Right cardiac atrium (tissue), 5 donors: ENCODE measurements at places on chromosomes 16 and 17. TPM values are rescaled to one million over a fixed set of nuclear protein-coding genes. Genes with fewer than 3 reads are reported as not detected.

GRCh38 chr17:72850410-72851118 is 241.9 kb downstream of the SLC39A11 start:
- no peak for DNase-seq

GRCh38 chr17:79053251-79053925 is 21.2 kb upstream of the ENGASE start:
- DNase-seq: peak; percentile 9

- DNase-seq: no peak
These were observed 16.4 kb downstream of the GAA start for GRCh38 chr17:80117491-80118401.

DNA sequence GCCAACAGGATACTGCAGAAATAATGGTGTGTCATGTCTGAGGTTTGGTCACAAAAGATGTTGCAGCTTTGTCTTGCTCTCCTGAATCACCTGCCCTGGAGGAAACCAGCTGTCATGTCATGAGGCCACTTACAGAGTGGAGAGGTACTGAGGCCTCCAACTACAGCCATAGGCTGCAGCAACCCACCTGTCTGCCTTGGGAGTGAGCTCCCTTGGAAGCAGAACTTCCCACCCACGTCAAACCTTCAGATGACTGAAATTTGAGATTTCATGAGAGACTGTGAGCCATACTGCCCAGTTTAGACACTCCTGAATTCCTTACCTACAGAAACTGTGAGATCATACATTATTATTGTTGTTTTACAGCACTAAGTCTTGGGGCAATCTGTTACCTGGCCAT is 475.9 kb downstream of the HS3ST3B1 start:
- no peak for DNase-seq

DNA sequence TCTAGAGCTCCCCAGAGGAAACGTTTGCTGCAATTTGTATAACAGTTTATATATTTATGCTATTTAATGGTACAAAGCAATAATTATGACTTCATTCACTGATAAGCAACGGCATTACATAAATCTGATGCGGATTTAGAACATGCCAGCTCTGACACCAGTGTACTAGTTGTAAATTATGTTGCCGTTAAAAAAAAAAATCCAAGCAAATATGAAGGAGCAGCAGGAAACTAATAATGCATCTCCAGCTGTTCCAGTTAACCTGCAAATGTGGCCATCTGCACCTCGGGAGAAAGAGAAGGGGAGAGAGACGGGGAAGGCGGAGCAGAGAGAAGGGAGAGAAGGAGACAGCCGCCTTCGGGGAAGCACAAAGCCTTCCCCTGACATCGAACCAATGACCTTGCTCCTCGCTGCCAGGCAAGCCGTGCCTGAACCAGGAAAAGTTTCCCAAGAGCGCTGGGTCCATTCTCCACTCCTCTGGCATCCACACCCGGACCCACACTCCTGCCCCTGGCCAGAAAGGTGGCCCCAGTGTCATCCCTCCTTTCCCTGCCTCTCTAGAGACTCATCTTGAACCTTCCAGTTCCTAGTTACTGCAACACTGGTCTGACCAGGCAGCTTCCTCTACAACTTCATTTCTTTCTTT is 174.8 kb downstream of the C16orf78 start:
- no peak for DNase-seq

- peak; percentile 62 for DNase-seq
These were observed 10.6 kb upstream of the CCL5 start for GRCh38 chr17:35890774-35891155.

- DNase-seq: peak; percentile 81
These were observed 6.7 kb downstream of the PRSS36 start for GRCh38 chr16:31143011-31143693.

DNA sequence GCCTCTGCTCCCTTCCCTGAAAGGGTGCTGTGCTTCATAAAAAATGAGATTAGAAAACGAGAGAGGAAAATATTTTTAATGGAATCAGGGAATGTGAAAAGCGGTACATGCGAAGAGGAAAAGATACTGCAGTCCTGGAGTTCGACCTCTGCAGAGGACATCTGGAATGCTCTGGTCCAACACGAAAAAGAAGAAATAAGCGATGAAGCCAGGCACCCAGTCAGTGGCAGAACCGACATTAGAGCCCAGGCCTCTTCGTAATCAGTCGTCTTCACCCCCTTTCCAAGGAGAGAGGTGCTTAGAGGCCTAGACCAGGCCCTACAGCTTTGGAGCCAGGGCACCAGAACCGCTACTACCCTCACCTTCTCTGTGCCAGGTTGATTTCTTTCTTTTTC is 459 bp upstream of the MARCHF10 start:
- DNase-seq: no peak

- no peak for DNase-seq
These were observed 1.9 kb upstream of the ST6GALNAC1 start for GRCh38 chr17:76645481-76645880.

DNA sequence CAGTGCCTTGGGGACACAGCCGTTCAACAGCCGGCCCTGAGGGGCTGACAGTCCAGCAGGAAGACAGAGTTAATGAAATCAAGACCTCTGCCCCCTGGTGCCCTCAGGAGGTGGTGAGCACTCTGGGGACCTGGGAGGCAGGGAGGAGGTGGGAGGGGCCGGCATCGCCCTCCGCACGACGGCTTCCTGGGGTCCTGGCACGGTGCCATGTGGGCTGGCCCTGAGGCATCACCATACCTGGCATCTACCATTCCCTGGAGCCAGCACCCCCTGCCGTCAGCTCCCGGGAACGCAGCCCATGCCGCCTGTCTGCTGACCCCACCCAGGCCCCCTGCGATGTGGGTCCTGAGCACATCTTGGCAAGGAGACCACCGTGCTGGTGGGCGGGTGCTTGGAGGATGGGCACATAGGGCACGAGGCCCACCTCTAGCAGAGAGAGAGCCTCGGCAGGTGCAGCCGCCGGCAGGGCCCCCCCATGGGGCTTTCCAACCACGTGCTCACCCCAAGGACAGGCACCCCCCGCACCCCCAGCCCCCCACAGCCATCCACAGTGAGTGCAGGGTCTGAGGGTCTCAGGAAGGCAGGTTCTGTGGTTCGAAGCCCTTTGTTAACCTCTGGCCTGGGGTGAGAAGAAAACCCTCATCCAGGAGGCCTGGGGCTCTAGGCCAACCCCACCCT is 52.5 kb downstream of the ZFPM1 start:
- DNase-seq: peak; percentile 85

DNA sequence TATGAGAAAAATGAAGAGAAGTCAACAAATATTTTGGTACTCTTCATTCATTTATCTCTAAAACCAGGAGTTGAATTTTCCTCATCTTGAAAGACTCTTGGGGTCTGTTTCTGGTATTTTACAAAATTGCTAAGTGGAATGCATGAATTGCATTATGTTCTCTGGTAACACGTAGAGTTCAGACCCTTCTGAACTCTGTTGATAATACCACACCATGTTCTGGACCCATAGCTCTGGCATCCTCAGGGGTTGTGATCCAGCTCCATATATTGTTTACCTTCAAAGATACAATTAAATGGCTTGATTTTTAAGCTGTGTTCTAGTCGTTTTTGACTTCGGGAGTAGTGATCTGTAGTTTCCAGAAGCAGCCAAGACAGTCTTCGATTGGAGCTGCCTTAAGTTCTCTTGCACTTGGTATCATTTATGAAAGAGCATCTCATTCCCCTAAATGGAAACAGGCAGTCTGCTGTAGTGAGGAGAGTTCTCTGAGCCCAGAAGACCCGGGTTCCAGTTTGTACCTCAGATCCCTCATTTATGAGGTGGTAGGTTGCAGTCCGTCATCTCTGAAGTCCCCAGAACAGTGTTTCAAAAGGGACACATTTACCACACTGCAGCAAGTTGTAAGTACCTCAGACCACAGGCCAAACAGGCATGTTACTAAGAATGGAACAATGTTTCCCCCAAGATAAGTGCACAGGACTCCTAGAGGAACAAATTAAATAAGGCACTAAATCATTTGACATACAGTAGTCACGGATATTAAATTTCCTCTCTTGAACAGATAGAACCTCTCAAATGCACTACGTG is 9.6 kb downstream of the PSMD7 start:
- no peak for DNase-seq

GRCh38 chr16:8572919-8573724 is 17.2 kb downstream of the TMEM114 start:
- no peak for DNase-seq

PDF gene
- 4.7 TPM for total RNA-seq

KCNJ18 gene
- total RNA-seq: not detected

SLC38A8 gene
- not detected for total RNA-seq

SLC6A2 gene
- total RNA-seq: not detected

TEKT1 gene
- total RNA-seq: not detected

CTDNEP1 gene
- total RNA-seq: 118 TPM
